ENCODE measurements at places on chromosomes 6 and 20.

GRCh38 chr6:17395112-17395511, 1.7 kb downstream of the CAP2 start:
- DNase-seq = no peak

GRCh38 chr20:48788486-48789072, 39.2 kb downstream of the PREX1 start:
- DNase-seq = no peak

GRCh38 chr20:33567949-33568348, 78.1 kb downstream of the CBFA2T2 start:
- no peak for DNase-seq

DNA sequence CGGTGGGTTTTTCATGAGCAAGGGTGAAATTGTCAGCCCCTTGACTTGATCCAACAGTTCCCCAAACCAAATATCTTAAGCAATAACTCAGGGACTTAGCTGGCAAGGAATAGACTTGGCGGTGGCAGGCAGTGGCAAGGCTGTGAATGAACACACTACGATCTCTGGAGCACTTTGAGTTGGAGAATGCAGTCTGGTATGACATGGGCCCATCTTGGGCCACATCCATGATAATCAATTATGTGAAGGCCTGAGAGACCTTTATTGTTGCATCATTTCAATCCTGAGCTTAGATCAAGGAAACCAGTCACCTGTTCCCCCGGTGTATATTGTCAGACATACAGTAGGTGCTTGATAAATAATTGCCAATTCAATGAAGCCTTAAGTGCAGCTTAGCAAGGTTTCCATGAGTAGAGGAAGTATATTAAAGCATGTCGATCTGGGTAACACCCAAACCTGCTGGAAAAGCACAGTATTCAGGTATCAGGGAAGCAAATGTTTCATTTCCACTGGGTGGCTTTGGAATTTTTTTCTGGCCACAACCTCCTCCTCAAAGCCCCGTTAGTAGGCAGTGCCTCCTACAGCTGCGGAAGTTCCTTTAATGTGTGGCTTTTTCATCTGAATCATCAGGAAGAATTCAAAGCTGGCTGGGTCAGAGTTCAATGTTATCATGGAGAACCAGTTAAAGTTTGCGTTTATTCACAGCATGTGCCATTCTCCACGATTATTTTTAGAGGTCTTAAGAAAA, 10.2 kb downstream of the CASS4 start:
- no peak for DNase-seq

DNA sequence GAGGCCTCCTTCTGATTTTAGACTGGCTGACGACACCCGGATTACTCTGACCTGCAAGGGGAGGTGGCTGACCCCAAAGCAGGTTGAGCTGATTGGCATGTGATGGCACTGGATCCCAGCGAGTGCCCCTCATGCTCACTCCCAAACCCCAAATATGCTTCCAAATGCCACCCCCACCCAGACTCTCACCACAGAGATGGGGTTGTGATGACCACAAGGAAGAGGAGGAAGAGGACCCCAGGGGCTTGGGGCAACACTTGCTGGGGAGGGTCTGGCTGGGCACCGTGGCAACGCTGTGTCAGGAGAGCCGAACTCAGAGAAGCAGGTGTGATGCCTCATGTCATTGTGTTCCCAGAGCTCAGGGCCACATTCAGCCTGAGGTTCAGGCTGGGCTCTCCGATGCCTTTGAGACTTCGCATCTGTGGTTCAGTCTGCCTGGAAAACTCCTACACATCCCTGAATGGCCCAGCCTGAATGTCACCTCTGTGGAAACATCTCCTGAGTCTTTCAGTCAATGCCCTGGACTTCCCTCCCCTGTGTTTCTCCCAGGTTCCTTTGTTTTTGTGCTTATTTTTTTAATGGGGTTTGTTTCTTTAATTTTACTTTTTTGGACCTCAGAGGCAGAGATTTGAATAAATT, 169.1 kb upstream of the PMEPA1 start:
- no peak for DNase-seq

DNA sequence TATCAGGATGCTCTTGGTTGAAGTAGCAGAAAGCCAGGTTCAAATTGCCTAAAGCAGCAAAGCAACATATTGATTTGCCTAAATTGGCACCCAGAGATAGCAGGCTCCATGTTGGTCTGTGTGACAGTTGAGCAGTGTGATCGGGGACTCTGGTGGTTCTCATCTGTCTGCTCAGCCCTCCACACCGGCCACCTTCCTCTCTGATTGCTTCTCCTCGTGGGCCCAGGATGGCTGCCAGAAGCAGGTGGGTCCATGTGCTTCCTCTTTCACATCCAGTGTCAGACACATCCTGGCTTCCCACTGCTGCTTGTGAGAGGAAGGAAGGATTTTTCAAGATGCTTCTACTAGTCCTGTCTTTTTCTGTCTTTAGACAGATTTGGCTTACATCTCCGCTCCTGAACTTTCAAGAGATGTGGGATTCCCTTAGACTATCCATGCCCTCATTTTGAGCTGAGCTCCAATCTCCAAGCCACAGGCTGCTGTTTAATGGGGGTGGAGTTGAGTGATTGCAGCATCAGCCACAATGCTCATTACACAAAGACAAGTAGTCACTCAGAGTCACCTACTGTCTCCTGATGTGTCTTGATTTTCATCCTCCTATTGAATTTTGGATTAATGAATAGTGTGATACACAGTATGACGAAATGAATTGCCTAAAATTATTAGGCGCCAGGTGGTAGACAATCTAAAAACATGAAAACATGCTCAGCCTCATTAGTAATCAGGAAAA, 122.2 kb downstream of the ZDHHC14 start:
- no peak for DNase-seq

DNA sequence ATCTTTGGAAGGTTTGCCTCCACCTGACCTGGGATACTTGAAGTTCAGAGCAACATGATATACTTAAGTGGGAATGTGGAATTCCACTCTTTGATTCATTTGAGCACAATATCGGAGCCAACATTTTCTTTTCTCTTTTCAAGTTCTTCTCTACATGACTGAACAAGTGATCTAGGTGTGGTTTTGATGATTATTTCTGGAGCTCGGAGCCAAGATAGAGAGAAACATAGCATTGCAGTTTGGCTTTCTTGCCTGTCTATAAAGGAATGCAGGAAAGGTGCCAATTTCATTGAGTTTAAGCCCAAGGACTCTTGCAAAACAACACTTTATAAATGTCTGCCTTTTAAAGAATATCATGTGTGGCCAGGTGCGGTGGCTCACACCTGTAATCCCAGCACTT, 124.2 kb upstream of the FAM83B start:
- DNase-seq = no peak

DNA sequence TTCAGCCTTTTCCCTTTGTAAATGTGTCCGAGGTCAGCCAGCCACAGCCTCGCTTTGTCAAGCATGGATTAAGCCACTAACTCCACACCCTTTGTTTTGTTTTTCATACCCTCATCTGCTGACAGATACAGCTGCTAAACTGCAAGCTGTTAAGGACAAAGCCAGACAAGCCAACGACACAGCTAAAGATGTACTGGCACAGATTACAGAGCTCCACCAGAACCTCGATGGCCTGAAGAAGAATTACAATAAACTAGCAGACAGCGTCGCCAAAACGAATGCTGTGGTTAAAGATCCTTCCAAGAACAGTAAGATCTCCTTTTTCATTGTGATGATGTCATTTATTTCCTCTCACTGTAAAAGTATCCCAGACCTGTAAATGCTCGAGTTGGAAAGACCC, 269.3 kb downstream of the ARHGAP18 start:
- DNase-seq = no peak

Measured in activated T-helper 1 cell treated with anti-CD3 and anti-CD28 coated beads, Interleukin-2, amount 50 U/mL, for 16 hours (primary cell).